ENCODE measurements at places on chromosomes 13 and 19.

DNA sequence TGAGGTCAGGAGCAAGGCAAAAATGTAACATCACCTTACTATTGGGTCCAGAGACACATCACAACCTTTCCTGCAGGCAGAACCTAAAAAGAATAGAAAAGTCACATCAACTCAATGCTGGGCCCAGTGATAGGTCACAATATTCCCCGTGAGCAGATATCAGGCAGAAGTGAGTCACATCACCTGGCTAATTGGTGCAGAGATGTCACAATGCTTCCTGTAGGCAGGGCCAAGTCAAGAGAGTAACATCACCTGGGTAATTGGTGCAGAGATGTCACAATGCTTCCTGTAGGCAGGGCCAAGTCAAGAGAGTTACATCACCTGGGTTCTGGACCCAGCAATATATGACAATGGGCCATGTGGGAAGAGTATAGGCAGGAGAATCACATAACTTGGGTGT lies 63.4 kb downstream of the ZNF726 start:
- no peak for DNase-seq

- no peak for DNase-seq
These were observed 407.2 kb downstream of the GPC5 start for GRCh38 chr13:91805605-91806004.

DNA sequence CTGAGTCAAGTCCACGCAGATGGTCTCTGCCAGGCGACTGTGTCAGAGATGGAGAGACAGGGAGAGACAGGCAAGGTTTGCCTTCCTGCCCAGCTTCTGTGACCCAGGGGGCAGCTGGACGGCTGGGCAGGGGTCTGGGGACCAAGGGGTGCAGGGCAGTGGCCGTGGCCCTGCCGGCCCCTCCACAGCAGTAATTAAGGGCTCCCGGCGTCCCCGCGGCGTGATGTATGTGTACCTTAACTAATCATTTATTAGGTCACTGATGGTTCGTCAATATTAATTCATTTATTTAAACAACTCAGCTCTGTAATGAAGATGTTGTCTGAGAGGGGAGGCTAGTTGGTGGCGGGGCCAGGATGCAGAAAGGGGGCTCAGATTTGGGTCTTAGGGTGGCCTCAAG lies 28.6 kb upstream of the TCF3 start:
- peak; percentile 3 for DNase-seq

- no peak for DNase-seq
These were observed 21.5 kb upstream of the ARHGEF7 start for GRCh38 chr13:111093634-111094033.

All from 8988T (cell line).